ENCODE measurements at places on chromosomes 13 and 19. TPM values are rescaled to one million over a fixed set of nuclear protein-coding genes. Genes with fewer than 3 reads are reported as not detected.

KLF16 gene
- polyA plus RNA-seq, result 3.5 TPM

LRRC63 gene
- not detected for polyA plus RNA-seq

ZNF222 gene
- 32.0 TPM for polyA plus RNA-seq

FAAP24 gene
- 3.9 TPM for polyA plus RNA-seq

TYROBP gene
- not detected for polyA plus RNA-seq

VSTM2B gene
- polyA plus RNA-seq, result 24.4 TPM

SIGLEC12 gene
- not detected for polyA plus RNA-seq

ADGRE2 gene
- polyA plus RNA-seq, result not detected

ADAMTSL5 gene
- polyA plus RNA-seq, result not detected

TPTE2 gene
- polyA plus RNA-seq, result 1.0 TPM

TMEM238 gene
- polyA plus RNA-seq, result not detected

C19orf33 gene
- polyA plus RNA-seq, result not detected
